Activated CD4-positive, alpha-beta T cell treated with anti-CD3 and anti-CD28 coated beads, Interleukin-2, amount 50 U/mL, for 16 hours (primary cell): ENCODE measurements at places on chromosomes 11 and 22.

DNA sequence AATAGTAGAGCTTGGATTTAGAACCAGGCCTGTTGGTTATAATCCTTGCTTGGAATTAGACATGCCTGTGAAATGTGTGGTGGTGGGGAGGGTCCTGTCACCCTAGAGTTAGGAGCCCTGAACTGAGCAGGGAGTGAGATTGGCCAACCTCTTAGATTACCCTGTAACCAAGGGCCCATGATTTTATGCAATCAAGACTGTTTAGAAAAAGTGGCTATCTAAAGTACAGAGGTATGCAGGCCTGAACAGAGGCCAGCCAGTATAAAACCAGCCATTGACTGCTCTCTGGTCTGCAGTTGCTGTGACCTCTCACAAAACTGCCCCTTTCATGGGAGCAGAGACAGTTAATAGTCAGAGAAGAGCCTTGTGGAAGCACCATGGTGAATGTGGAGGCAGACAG lies 36.2 kb downstream of the SERPINH1 start:
- no peak for DNase-seq

DNA sequence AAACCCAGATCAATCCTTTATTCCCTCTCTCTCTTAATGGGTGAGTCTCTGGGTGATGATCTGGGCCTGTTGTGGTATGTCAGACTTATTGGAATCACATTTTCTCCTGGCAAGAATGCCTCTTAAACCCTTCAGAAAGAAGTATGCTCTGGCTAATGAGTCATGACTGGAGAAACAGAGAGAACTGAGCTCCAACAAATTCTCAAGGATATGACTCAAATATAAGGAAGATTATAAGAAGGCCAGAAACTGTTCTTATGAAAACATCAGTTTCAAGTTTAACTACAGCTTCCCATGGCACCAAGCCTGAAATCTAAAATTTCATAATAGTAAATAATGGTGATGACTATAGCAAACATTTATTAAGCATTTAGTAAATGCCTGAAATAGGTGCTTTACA lies 83.9 kb downstream of the OR5AK2 start:
- DNase-seq, result no peak

DNA sequence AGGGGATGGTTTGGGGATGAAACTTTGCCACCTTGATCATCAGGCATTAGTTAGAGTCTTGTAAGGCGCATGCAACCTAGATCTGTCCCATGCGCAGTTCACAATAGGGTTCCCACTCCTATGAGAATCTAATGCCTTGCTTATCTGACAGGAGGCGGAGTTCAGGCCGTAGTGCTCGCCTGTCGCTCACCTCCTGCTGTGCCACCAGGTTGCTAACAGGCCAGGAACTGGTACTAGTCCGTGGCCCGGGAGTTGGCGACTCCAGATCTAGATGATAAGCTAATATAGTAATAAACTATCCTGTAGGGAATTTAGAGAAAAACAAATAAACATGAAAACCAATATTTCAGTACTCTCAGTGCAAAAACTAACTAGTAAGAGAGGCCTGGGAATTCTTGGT lies 155.4 kb upstream of the ANO5 start:
- DNase-seq, result no peak

GRCh38 chr22:39966470-39966869 lies 6.3 kb downstream of the TMA7B start:
- DNase-seq, result no peak

DNA sequence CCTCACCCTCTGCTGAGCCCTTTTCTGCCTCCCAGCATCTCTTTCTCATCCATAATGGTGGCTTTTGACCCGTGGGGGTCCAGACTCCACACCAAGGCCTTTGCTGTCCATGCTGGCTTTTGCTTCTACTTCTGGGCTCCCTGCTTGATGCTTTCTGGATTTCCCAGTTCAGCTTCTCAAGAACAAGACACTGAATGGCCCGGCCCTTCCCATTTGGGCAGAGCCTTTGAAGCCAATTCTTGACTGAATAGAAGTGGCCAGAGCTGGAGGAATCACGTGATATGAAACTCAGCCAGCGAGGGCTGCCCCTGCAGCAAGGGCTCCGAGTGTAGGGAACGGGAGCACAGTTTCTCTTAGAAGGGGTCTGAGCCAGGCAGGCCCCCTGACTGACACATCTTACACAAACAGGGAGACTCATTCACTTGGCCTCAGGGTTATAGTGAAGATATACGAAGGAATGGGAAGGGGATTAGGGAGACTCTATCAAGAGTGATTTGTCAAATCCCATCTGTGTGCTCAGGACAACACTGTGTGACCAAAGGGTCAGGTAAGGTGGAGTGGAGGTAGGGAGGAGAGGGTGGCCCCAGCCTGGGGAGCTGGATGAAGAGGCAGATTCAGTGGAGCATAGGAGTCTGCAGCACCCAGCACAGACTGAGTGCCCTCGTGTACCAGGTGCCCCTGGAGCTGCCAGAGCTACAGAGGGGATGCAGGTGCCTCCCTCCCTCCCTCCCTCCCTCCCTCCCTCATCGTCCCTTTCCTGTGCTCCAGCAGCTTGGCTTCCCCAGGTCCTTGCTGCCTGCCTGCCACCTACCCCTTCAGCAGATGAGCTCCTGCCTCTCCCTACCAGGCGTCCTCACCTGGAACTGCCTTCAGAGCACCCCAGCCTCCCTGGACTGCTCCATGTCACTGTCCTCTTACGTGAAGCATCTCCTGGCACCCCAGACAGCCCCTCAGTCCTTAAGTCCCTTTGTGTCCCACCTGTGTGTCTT lies 106.0 kb downstream of the TRIM29 start:
- no peak for DNase-seq

DNA sequence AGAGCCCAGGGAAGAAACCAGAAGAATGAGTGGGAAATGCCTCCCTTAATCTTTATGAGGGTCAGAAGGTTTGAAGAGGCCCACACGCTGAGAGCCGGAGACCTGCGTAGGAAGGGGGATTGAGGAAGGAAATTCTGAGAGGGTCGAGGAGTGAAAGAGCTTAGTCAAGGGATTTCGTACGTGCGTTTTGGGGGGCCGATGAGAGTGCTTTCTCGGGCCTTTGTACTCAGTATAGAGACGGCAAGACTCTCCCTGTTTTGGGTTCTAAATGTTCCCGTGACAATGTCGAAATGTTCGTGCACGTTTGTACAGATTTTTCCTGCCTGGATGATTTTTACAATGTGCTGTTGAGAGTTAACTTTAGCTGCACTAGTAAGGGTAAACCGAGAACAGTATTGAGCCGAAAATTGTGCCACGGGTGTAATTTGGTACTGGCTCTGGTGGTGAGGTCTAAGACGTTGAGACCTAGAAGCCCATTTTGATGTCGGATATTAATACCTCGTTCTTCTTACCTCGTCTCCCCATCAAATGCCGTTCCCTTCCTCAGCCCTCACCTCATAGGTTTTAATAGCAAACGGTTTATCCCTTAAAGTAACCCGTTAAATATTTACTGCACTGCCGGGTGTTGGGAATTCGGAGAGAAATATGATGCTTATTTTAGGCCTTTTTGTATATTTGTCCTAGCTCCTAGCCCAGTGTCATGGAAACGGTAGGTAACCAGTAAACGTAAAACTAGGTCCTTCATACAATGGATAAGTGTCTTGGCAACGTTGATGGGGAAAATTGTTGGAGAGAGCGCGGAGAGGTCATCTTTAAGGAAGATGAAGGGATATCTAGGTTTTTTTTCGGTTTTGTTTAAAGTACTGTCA lies 734 bp downstream of the C11orf58 start:
- DNase-seq, result no peak

DNA sequence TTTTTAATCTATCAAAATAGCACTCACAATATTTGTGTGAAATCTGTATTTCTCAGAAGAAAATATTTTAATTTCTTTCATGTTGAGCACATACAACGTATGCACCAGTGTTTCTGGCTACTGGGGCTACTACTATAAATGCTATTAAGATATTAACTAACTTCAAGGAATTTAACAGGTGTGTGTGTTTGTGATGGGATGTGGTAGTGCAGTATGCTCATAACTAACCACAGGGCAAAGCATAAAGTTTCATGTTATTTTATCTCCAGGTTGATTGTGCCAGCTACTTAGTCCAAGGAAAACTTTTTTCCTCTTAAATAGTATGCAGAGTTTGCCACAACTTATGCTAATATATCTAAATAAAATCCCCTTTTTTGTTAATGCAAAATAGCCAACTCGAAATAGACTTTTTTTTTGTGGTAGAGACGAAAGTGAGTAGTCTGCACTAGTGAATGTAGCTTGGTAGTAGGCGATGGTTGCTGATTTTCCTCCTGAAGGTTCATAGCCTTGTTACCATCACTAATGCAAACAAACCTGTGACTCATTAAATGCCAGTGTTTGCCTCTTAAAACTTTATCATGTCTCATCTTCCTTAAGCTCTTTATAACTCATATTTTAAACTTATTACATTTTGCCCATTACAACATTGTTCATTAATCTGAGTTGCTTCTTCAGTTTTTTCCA lies 565.5 kb upstream of the ANO3 start:
- DNase-seq, result no peak

DNA sequence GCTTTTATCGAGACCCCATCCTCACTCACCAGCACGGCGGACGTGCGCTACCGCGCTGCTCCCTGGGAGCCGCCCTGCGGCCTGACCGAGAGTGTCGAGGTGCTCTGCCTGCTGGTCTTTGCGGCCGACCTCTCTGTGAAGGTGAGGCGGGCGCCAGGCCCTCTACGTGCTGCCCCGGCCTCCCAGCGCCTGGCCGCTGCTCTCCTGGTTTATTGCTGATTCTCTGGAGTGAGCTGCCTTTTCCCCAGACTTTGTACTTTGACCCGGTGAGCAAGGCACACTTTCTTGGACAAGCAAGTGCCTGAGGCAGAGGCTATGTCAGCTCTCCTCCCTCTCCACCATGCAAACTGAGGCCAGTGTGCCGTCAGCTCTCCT lies 6.5 kb downstream of the TPCN2 start:
- no peak for DNase-seq

- no peak for DNase-seq
These were observed 30.6 kb downstream of the ACER3 start for GRCh38 chr11:76891285-76891684.
